Activated CD4-positive, alpha-beta memory T cell treated with anti-CD3 and anti-CD28 coated beads for 36 hours (primary cell): ENCODE measurements at places on chromosomes 2 and 18. TPM values are rescaled to one million over a fixed set of nuclear protein-coding genes. Genes with fewer than 3 reads are reported as not detected.

DNA sequence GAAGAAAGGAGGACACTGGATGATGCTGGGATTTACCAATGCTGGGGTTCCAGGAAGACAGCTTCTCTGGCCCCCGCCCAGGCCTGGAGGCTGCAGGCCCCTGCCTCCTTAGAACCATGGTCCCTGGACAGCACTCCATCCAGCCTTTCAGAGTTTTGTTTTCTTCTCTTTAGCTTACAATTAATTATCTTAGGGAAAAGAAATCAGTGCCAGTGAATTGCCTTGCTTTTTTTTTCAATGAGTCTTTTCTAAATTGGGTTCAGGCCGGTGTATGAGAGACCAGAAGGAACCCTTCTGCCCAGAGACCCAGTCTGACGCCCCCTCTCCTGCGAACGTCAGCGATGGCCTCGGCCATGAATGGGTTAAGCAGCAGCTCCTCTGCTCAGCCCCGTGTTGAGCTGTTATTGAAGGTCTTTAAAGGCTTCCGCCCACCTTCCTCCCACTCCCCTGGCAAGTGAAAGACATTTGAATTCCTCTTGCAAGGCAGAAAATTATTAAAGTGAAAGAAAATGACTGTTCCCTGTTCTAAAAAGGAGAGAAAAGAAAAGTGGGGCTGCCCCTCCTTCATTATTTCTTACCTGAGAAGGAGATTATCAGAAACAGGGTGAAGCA, 65.7 kb upstream of the CHMP1B start:
- no peak overlapping the region for H3K4me3 ChIP-seq
- peaks cover 10% of the 10 kb centered on the region for H3K27me3 ChIP-seq
- no peak for DNase-seq
- H3K4me1 ChIP-seq = peaks cover 4% of the 10 kb centered on the region

FAM110C gene
- total RNA-seq = 3.6 TPM

SERPINB4 gene
- total RNA-seq = not detected

DNA sequence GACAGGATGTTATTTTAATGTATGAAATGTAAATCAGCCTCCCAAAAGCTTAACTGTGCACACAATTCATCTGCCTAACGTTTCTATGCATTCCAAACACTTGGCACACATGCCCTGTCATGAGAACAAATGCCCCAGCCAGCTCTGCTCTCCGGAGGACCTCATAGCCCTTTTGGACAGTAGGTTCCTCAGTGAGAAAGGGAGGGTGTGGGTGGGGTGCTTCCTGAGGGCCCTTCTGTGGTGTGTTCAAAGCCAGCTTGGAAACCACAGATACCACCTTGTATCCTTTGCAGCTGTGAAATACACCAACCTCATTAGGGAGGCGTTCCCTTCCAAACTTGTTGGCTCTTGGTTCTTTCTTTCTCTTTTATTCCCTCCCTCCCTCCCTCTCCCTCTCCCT, 102.2 kb upstream of the ASB18 start:
- no peak overlapping the region for H3K27ac ChIP-seq
- H3K27me3 ChIP-seq = peaks cover 6% of the 10 kb centered on the region
- peak; percentile 50 for DNase-seq

PFN4 gene
- total RNA-seq = not detected

- H3K36me3 ChIP-seq = no peaks in the 10 kb centered on the region
- no peak overlapping the region for H3K27ac ChIP-seq
Measured at GRCh38 chr2:187055463-187055862, 206.5 kb upstream of the ZSWIM2 start.

DNA sequence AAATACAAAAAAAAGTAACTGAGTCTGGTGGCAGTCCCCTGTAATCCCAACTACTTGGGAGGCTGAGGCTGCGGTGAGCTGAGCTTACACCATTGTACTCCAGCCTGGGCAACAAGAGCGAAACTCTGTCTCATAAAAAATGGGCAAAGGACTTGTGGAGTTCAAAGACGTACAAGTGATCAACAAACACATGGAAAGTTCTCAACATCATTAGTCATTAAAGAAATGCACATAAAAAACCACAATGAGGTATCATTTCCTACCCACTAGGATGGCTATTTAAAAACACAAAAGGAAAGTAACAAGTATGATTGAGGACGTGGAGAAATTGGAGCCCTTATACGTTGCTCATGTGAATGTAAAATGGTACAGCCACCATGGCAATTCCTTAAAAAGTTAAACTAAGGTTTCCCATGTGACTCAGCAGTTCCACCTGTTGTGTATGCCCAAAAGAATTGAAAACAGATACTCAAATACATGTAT, 52.3 kb downstream of the RAB10 start:
- H3K4me1 ChIP-seq = peaks cover 44% of the 10 kb centered on the region
- peak; percentile 59 for DNase-seq
- H3K27me3 ChIP-seq = no peaks in the 10 kb centered on the region

RAB6C gene
- not detected for total RNA-seq

COLEC12 gene
- not detected for total RNA-seq

DNA sequence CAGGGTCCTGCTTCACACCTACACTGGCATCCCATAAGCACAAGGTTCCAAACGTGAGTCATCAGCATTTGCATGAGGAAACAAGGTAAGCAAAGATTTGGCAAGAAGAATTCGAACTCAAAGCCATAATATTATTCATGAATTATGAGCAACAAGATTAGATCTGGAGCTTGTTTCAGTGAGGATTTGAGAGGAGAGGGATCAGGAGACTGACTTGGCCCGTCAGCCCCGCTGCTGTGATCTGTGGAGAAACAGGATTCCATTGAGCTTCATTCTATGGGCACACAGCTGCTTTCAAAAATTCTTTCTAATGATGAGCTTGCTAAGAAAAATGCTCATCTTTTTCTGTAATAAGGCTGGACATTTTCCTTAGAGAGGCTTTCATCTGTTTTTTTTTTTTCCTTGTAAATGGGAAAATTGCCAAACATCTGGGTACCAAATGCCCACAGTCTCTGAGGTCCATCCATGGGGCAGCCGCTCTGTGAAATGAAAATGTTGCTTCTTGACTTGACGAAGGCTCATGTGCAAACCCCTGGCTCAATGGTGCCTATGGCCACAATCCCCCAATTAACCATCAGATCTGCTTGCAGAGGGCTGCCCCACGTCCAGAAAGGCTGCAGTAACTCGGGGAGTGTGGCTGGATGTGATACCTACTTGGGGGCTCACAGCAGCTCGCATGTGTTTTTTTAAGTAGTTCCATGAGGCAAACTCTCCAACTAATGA, 179.3 kb downstream of the TMEM18 start:
- DNase-seq = no peak
- H3K27me3 ChIP-seq = peaks cover 3% of the 10 kb centered on the region
- H3K4me3 ChIP-seq = no peak overlapping the region
- H3K4me1 ChIP-seq = no peaks in the 10 kb centered on the region
- H3K36me3 ChIP-seq = no peaks in the 10 kb centered on the region

DNA sequence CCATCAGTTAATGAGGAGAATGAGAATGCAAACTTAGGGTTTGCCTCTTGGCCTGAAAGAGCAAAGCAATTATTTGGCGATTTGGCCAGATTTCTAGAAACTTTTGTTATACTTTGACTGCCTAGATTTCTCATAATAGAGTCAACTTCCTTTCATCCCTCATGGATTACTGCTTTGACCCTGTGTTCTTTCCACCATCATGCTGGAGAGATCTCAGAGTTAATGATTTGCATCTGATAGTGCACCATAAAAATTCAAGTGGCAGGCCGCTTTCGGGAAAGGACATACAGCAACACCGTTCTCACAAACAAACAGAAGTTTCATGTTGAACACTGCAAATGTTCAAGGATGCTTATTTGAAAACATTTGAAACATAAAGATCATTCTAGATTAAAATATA, 143.7 kb upstream of the ZFP36L2 start:
- peaks cover 11% of the 10 kb centered on the region for H3K36me3 ChIP-seq
- H3K27me3 ChIP-seq = no peaks in the 10 kb centered on the region
- no peak overlapping the region for H3K4me3 ChIP-seq
- no peak overlapping the region for H3K27ac ChIP-seq

GRCh38 chr2:160826496-160826895, 332.9 kb upstream of the RBMS1 start:
- no peaks in the 10 kb centered on the region for H3K4me1 ChIP-seq
- no peak overlapping the region for H3K4me3 ChIP-seq
- peaks cover 1% of the 10 kb centered on the region for H3K27me3 ChIP-seq

RALB gene
- 52.9 TPM for total RNA-seq

- H3K4me1 ChIP-seq = no peaks in the 10 kb centered on the region
- no peaks in the 10 kb centered on the region for H3K36me3 ChIP-seq
- H3K27ac ChIP-seq = no peak overlapping the region
- no peak overlapping the region for H3K4me3 ChIP-seq
- no peaks in the 10 kb centered on the region for H3K27me3 ChIP-seq
Measured at GRCh38 chr18:58373481-58373880, 255.4 kb downstream of the ALPK2 start.

- peaks cover 28% of the 10 kb centered on the region for H3K27me3 ChIP-seq
- no peaks in the 10 kb centered on the region for H3K36me3 ChIP-seq
Measured at GRCh38 chr2:29314816-29315571, 199.8 kb downstream of the CLIP4 start.

MC4R gene
- total RNA-seq = not detected

- no peaks in the 10 kb centered on the region for H3K27me3 ChIP-seq
- no peak overlapping the region for H3K4me3 ChIP-seq
- no peak for DNase-seq
- H3K4me1 ChIP-seq = peaks cover 48% of the 10 kb centered on the region
Measured at GRCh38 chr2:96959406-96960110, 26.8 kb downstream of the FAM178B start.

GRCh38 chr2:168639441-168639898, 163.0 kb upstream of the NOSTRIN start:
- no peak overlapping the region for H3K4me3 ChIP-seq
- H3K36me3 ChIP-seq = peaks cover 2% of the 10 kb centered on the region
- H3K27me3 ChIP-seq = no peaks in the 10 kb centered on the region
- no peak for DNase-seq

DNA sequence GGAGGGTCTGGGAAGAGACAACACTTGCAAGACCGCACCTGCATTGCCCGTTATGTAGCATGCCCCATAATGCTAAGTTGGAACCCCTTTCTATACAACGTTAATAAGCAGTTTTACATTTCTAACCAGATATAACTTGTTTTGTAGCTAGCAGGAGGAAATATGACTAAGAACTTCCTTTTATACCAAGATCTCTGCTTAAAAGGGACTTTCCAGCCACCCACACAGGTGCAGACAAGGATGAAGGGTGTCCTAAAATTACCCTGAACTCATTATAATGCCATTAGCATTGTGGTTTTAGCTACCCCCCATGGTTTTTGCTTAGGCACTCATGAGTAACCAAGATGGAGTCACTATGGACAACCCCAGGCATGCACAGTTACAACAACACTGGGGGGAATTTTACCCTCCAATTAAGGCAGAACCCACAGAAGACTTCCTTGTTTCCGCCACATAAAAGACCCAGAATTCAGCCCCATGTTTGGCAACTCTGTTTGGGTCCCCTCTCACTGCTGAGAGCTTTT, 362.8 kb downstream of the CBLN2 start:
- no peak overlapping the region for H3K27ac ChIP-seq
- no peaks in the 10 kb centered on the region for H3K36me3 ChIP-seq
- peak; percentile 10 for DNase-seq

PROKR1 gene
- not detected for total RNA-seq

ELOA2 gene
- not detected for total RNA-seq

- no peak for DNase-seq
- peaks cover 7% of the 10 kb centered on the region for H3K27me3 ChIP-seq
- H3K4me3 ChIP-seq = no peak overlapping the region
- H3K36me3 ChIP-seq = no peaks in the 10 kb centered on the region
- H3K27ac ChIP-seq = no peak overlapping the region
Measured at GRCh38 chr2:237315170-237315828, 98.7 kb downstream of the COL6A3 start.

GRCh38 chr18:74154716-74155115, 6.4 kb downstream of the TIMM21 start:
- H3K36me3 ChIP-seq = peaks cover 36% of the 10 kb centered on the region
- peaks cover 31% of the 10 kb centered on the region for H3K4me1 ChIP-seq
- H3K27ac ChIP-seq = no peak overlapping the region
- DNase-seq = no peak
- H3K4me3 ChIP-seq = no peak overlapping the region

ZSWIM2 gene
- total RNA-seq = not detected

GKN2 gene
- total RNA-seq = not detected

GRCh38 chr2:46424937-46425336, 54.4 kb upstream of the TMEM247 start:
- no peak for DNase-seq
- H3K4me1 ChIP-seq = peaks cover 3% of the 10 kb centered on the region
- no peak overlapping the region for H3K27ac ChIP-seq
- no peak overlapping the region for H3K4me3 ChIP-seq
- H3K36me3 ChIP-seq = peaks cover 3% of the 10 kb centered on the region

ABCG8 gene
- not detected for total RNA-seq

STARD6 gene
- not detected for total RNA-seq

GRCh38 chr2:9778471-9779316, 64.6 kb upstream of the TAF1B start:
- H3K4me1 ChIP-seq = peaks cover 52% of the 10 kb centered on the region
- DNase-seq = no peak
- no peaks in the 10 kb centered on the region for H3K27me3 ChIP-seq
- no peaks in the 10 kb centered on the region for H3K36me3 ChIP-seq
- H3K27ac ChIP-seq = peak overlapping the region; percentile 49

TOGARAM2 gene
- 9.6 TPM for total RNA-seq

FAP gene
- not detected for total RNA-seq

- DNase-seq = no peak
- H3K4me3 ChIP-seq = no peak overlapping the region
Measured at GRCh38 chr2:98457045-98457696, 12.5 kb downstream of the INPP4A start.

DNA sequence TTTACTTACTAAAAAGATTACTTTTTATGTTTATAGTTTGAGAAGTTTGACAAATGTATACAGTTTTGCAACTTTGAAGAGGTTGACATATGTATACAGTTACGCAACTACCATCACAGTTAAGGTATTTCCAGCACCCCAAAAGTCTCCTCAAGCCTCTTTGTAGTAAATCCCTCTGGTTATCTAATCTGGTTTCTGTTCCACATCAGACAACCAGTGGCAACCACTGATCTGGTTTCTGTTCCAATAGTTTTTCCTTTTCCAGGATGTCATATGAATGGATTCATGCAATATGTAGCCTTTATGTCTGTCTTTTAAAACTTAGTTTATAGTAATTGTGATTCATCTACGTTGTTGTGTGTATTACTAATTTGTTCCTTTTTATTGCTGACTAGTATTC, 23.5 kb downstream of the IFIH1 start:
- H3K36me3 ChIP-seq = peaks cover 4% of the 10 kb centered on the region
- H3K27ac ChIP-seq = no peak overlapping the region
- no peaks in the 10 kb centered on the region for H3K4me1 ChIP-seq
- DNase-seq = no peak
- H3K27me3 ChIP-seq = no peaks in the 10 kb centered on the region
- no peak overlapping the region for H3K4me3 ChIP-seq

GRCh38 chr18:55523001-55523400, 65.0 kb downstream of the TCF4 start:
- H3K4me3 ChIP-seq = no peak overlapping the region
- no peak overlapping the region for H3K27ac ChIP-seq
- H3K36me3 ChIP-seq = no peaks in the 10 kb centered on the region
- no peaks in the 10 kb centered on the region for H3K4me1 ChIP-seq
- DNase-seq = no peak

ASB18 gene
- total RNA-seq = not detected
